ENCODE measurements at places on chromosomes 7 and 10.

DNA sequence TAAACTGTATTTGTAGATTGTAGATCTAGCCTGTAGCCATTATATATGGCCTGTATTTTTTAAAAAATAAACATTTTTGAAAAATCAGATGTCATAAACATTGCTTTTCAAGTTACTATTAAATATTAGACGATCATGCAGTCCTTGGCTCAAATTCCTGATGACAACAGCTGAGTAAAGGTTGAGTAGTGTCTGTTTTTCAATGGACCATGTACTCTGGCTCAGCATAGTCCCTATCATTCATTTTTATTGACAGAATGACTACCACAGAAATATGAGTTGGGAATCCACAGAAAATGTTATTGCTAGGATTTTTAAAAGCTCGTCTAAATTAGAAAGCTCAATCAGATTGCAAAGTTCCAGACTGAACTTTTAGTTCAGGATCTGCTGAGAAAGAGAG, 145.4 kb downstream of the SORCS1 start:
- DNase-seq = no peak

GRCh38 chr7:107898997-107899594, 8.1 kb downstream of the DLD start:
- DNase-seq = no peak

DNA sequence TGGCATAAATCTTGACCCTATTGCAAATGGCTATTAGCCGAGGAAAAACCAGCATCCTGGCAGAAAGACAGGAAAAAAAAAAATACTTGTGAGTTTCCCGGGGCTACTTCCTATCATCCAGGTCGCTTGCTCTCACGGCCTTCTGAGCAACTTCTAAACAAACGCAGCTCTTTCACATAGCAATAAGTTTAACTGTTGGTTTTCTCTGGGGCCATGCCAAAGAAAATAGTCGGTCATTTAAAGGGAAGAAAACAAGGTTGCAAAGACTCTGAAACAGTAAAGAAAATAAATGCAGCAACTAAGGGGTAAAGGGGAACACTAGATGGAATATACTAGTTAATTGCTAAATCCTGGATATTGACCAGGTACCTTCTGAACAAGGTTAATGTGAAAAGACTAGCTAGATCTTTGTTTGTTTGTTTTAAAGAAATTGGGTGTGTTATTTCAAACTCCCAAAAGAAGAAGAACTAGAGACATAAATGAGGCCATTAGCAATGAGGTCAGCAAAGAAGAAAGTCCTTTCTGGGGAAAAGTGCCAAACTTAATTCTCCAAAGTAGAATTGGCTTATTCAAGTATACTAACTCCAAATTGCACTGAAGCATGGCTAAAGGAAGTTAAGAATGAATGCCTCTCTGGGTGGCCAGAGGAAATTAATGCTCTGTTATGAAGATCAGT, 54.2 kb downstream of the SLC39A12 start:
- DNase-seq = peak; percentile 28

- DNase-seq = no peak
Observed at GRCh38 chr10:120803972-120804371, 47.2 kb upstream of the WDR11 start.

DNA sequence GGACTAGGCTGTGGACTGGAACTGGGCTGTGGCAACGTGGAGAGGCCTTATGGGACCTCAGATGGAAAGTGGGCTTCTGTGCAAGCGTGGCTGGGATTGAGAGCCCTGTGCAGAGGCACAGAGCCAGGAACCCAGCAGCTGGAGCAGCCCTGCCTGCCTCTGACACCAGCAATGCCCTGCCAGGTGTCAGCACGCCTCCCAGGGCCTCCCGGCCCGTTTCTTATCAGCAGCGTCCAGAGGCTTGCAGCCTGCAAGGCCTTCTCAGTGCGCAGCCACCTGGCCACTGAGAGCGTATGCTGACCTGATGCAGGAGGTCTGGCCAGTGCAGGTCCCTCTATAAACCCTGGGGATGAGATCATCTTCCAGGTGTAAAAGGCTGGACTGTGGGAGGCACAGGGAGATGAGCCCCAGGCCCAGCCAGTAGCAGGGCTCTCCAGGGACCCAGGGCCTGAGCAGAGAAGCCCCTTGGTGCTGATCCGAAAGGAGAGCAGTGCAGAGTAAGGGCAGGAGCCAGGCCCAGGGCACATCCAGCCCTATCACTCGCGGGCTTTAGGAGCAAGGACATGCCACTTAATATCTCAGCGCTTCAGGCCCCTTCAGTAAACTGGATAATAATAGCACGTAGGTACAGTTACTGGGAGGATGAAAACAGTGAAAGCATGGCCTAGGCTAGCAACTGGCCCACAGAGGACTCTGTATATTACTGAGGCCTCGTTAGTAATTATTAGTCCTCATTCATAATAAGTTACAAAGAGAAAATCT, 38.8 kb upstream of the ANTXRL start:
- no peak for DNase-seq

GRCh38 chr7:115708013-115708341, 322.6 kb downstream of the TFEC start:
- no peak for DNase-seq

- peak; percentile 80 for DNase-seq
Observed at GRCh38 chr10:78784546-78784945, 284.2 kb upstream of the ZMIZ1 start.

DNA sequence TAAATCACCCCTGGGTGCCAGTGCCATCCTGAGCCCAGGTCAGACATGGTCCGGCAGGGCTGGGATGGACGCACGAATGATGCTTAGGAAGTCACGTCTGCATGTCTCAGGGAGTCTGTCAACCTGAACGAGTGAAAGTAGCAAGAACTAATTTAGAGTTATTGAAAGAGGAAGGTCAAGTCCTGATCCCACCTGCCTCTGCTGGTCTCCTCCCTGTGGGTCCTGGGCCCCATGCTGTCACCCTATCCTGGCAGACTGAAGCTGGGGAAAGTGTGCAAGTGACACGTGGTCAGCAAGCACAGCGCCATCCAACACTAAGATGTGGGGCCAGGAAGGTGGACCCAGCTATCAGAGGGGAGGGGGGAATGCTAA, 26.1 kb upstream of the GRID1 start:
- DNase-seq = no peak

GRCh38 chr7:43536773-43537172, 46.1 kb upstream of the STK17A start:
- DNase-seq = no peak

DNA sequence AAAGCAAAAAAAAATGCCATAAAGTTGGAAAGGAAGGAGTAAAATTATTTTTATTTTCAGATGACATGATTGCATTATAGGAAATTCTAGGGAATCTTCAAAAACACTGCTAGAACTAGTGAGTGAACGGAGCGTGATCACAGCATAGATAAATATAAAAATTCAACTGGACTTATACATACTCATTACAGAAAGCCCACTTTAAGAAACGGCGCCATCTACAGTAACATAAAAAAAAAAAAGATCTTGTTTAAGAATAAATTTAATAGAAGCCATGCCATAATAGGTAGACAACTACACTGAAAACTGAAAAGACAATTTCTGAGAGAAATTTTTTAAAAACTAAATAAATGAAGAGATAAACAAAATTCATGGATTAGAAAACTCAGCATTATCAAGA, 623.1 kb upstream of the MGMT start:
- no peak for DNase-seq

GRCh38 chr10:69312528-69312927, 34.2 kb downstream of the HK1 start:
- no peak for DNase-seq

DNA sequence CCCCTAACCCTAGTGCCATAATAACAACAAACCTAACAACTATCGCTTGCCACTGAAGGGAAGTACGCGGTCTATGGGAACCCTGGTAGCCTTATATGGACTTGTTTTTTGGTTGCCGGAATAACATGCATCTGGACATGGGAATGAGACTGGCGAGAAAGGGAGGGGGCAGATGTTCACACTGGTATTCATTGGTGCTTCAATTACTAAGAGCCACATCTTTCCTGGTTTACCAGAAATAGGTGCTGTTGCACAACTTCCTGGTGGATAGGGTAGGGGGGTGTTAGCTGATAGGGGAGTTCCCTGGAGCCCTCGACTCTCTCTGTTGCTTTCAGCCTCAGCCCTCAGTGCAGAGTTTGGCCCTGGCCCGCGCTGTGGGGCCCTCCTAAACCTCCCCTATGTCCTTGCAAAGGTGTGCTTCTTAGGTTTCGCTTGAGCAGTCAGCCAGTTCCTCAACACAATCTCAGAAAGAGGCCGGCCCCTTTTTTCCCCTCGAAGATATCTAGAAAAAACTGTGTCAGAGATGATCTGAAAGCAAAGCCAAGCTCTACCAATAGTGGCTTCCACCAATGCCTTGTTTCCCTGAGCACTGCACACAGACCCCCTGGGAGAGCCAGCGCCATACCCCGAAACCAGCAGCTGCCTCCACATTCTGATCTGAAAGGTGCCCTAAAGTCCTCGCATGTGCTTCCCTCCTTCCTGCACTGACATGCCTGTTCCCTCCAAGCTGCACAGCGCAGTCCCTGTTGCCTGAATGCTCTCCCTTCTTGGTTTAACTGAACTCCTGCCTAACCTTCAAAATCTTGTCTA, 13.5 kb downstream of the TBXAS1 start:
- DNase-seq = no peak

DNA sequence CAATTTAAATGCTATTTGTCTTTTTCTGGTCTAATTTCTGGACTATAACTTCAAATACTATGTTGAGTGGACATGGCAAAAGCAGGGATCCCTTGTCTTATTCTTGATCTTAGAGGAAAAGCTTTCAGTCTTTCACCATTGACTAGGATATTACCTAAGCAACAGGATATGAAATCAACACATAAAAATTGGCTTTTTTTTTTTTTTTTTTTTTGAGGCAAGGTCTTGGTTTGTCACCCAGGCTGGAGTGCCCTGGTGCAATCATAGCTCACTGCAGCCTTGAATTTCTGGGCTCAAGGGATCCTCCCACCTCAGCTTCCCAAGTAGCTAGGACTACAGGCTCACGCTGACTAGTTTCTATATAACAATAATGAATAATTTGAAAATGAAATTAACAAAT, 90.8 kb downstream of the JMJD1C start:
- DNase-seq = no peak
